ENCODE measurements at places on chromosomes 4 and X. TPM values are rescaled to one million over a fixed set of nuclear protein-coding genes. Genes with fewer than 3 reads are reported as not detected.

The GLRA2 gene
- not detected for total RNA-seq

The AADAT gene
- total RNA-seq, result 9.1 TPM

The SYP gene
- 1.8 TPM for total RNA-seq

The ZFP92 gene
- 0.05 TPM for total RNA-seq

The ADAMTS3 gene
- not detected for total RNA-seq

The NSG1 gene
- total RNA-seq, result 0.27 TPM

The GUCY1A1 gene
- total RNA-seq, result not detected

The RAB40A gene
- total RNA-seq, result 0.26 TPM

The PPEF2 gene
- not detected for total RNA-seq

The NPY2R gene
- total RNA-seq, result not detected

The ADRA2C gene
- total RNA-seq, result 8.7 TPM

The CXCL10 gene
- not detected for total RNA-seq

The PHOX2B gene
- total RNA-seq, result not detected

The CXorf49 gene
- total RNA-seq, result not detected

The TLR8 gene
- not detected for total RNA-seq

The ANAPC4 gene
- total RNA-seq, result 21.6 TPM

The HCCS gene
- 25.7 TPM for total RNA-seq

The TRPC5OS gene
- total RNA-seq, result not detected

The RXFP1 gene
- not detected for total RNA-seq

The CPXCR1 gene
- not detected for total RNA-seq

The DUSP9 gene
- not detected for total RNA-seq

The CT45A5 gene
- not detected for total RNA-seq

The UCHL1 gene
- total RNA-seq, result 167 TPM

The EDA gene
- 0.08 TPM for total RNA-seq

The P2RY4 gene
- not detected for total RNA-seq

The OTUD6A gene
- total RNA-seq, result not detected

The GAB1 gene
- total RNA-seq, result 7.9 TPM

The MAGEA10 gene
- not detected for total RNA-seq

The KDR gene
- total RNA-seq, result 0.36 TPM

The ANKRD50 gene
- total RNA-seq, result 20.0 TPM

The RASGEF1B gene
- total RNA-seq, result not detected

The RRH gene
- total RNA-seq, result 0.08 TPM

The CT55 gene
- not detected for total RNA-seq

The CT45A2 gene
- not detected for total RNA-seq

The PPP1R2C gene
- not detected for total RNA-seq

The FGFR3 gene
- not detected for total RNA-seq

The ARSJ gene
- total RNA-seq, result 12.8 TPM

The POU4F2 gene
- not detected for total RNA-seq

The RTL3 gene
- 1.3 TPM for total RNA-seq

The RHOXF1 gene
- total RNA-seq, result not detected

The SPANXB1 gene
- total RNA-seq, result not detected

The NUDT11 gene
- total RNA-seq, result 7.0 TPM

The DMRTC1B gene
- not detected for total RNA-seq

The MAGEC2 gene
- total RNA-seq, result not detected

The ASMT gene
- total RNA-seq, result not detected

The UGT2A1 gene
- total RNA-seq, result not detected

The UGT2B10 gene
- total RNA-seq, result not detected

The HSFX2 gene
- not detected for total RNA-seq

The FAM50A gene
- 85.0 TPM for total RNA-seq

The XAGE2 gene
- not detected for total RNA-seq

All from myocyte (in vitro differentiated cells).